ENCODE measurements at places on chromosomes 3 and 15.
A peak's percentile ranks its signal among the peaks of the same experiment; 100 is the strongest.

- no peak for DNase-seq
These were observed 112.8 kb upstream of the BCL6 start for GRCh38 chr3:187858041-187858440.

DNA sequence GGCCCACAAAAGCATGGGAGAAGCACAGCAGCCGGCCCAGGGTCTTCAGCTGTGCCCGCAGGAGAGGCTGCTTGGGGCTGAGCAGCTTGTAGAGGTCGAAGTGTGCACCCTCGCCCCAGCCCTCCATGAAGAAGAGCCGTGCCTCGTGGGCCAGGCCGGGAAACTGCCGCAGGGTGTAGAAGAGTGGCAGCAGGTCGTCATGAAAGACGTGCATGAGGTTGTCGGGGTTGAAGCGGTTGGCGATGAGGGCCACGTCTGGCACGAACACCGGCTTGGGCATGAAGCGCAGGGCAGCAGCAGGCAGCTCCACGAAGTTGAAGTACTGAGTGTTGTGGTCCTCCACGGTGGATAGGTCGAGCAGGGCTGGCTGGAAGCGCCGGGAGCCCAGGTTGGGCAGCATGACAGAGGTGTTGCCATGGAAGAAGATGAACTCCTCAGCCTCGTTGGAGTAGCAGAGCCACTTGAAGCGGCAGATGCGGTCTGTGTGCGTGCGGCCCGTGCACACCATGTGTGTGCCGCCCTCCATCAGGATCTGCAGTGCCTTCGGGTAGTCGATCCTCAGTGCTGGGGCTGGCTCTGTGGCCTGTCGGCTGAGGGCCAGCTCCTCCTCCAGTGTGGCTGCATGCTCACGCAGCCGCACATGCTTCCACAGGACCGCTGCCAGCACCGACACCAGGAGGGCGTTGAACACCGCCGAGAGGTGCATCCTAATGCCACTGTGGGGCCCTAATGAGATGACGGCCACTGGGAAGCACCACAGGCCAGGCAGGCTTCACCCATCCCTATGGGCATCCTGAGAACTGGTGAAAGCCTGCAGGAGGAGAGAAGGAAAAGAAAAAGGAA is 24.9 kb downstream of the POMGNT2 start:
- DNase-seq, result no peak

DNA sequence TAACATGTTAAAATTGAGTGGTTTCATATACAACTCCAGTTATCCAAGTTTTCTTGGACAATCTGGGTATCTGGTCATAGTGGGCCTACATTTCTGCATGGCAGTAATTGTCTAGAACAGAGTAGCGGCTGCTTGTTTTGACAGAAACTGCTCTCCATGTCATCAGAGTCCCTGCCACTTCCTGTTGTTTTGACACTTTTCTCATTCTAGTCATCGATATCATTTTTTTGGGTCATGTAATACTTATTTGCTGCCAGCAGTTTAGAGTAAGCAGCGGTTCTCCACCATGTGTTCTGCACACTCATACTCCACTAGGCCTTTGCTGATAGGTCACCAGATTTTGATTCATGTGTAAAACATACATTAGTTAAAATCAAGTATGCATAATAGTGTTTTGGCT is 81.5 kb downstream of the SLC25A26 start:
- no peak for DNase-seq

GRCh38 chr15:90059208-90059985 is 42.9 kb downstream of the IDH2 start:
- peak; percentile 45 for DNase-seq

DNA sequence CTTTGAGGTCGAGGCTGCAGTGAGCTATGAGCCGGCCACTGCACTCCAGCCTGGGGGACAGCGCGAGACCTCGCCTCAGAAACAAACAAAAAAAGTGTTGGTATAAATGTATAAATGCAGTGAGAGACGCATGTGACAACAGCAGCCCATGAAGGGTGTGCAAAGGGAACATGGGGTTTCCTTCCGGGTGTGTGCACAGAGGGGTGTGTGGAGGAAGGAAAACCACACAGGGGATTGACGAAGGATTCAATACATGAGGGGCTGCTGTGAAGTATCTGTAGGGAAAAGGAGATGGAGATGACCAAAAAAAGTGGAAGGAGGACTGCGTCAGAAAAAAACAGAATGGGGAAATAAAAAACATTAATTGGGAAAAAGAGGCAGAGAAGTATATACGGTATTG is 1.1 kb downstream of the MTFMT start:
- no peak for DNase-seq

DNA sequence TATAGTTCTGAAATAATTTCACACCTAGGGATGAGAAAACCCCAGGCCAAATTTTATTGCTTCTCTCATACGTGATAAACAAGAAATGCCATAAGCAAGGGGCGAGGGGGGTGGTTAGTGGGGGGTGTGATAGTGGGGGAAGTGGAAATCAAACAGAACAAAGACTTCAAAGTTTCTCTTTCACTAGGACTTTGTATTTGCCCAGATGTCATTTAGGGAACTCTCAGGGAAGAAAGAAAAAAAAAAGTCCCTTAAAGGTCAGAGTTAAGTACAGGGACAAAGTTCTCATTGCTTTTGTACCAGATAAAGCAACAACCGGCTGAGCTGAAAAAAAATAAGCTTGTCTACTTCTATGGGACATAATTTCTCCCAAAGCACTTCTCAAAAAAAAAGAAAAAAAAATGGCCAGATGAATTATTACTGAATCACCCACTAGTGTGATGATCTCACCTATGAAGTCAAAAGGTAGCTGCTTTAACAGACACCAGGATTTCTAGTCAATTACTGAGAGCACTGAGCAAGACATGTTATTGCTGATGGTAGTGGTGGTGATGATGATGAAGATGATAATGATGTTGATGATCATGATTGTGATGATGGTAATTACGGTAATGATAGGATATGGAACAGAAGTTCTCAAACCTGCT is 56.2 kb downstream of the FHIT start:
- no peak for DNase-seq

DNA sequence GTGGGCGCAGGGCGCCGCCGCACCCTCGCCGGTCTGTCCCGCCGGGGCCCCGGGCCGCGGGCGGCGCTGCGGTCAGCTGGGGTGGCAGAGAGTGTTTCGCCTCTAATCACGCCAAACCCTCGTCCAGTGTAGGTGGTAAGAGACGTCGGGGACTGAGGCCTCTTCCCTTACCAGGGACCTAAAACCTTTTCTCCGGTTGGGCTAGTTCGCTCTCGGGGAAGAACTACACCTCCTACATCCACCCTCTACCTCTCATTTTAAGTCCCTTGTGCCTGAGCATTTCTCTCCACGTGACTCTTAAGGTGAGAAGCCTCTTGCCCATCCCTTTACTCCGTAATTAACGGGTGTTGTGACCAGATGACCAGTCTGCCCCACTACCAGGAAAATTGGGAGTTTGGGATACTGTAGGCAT is 520 bp downstream of the TMEM42 start:
- DNase-seq, result no peak
